Activated CD8-positive, alpha-beta memory T cell treated with anti-CD3 and anti-CD28 coated beads, Interleukin-2, amount 50 U/mL, for 4 hours (primary cell): ENCODE measurements at places on chromosomes 1 and 21.
A peak's percentile ranks its signal among the peaks of the same experiment; 100 is the strongest.

DNA sequence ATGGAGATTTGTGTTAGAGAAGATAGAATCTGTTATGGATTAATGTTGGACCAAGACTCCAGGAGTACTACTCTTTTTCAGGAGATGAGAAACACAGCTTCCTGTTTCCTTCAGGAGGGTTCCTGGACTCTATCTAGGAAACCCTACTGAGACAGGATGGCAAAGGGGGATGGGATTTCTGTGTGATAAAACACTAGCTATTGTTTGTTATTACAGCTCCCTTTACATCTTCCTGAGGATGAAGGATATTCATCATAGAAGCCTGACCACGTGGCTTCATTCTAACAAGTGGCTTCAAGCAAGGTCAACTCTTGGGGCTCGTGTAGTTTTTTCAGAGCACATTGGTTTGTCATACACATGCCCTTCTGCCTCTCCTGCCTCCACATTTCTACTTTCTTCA lies 33.3 kb downstream of the RGL1 start:
- no peak for DNase-seq

- no peak for DNase-seq
These were observed 299.8 kb upstream of the NR5A2 start for GRCh38 chr1:199727682-199728081.

DNA sequence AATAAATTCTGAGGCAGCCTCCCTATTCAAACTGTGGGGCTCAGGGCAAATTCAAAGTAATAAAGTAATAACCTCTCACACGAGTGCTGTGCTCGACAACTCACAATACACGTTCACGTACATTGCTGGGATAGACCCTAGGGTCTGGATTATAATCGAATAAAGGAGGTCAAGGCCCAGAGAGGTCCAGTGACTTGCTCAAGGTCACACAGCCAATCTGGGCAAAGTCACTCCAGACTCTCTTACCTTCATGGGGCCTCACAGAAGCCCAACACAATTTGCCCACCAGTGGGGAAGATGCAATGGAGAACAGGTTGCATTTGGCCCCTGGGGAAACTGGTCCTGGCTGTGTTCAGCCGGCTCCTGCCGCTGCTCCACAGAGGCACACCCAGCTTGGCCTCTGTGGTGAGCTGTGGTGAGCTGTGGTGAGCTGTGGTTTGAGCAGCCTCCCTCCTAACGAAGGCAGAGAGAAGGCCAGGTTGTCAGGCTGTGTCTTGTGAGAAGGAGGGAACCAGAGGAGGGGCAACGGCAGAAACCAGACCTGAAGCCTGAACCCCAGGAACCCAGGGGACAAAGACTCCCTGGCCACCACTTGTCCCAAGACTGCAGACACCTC lies 35.1 kb downstream of the NUAK2 start:
- DNase-seq = peak; percentile 47

DNA sequence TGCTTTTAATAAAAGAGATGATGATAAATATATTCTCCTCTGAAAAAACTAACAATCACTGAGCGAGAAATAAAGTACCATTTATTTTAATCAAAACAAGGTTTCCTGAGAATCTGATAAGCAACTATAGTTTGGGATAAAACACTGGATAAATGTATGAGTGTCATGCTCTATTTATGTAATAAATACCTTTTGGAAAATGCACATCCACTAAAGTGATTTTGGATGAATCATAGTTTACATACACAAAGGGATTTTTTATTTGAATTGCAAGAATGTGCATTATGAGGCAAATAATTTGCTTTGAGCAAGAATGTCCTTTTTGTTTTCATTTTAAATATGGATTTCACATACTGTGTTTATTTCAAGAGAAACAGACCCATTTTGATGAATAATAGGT lies 1483.5 kb downstream of the MRPL39 start:
- no peak for DNase-seq

- no peak for DNase-seq
These were observed 389.7 kb upstream of the RUNX1 start for GRCh38 chr21:35438643-35439404.

DNA sequence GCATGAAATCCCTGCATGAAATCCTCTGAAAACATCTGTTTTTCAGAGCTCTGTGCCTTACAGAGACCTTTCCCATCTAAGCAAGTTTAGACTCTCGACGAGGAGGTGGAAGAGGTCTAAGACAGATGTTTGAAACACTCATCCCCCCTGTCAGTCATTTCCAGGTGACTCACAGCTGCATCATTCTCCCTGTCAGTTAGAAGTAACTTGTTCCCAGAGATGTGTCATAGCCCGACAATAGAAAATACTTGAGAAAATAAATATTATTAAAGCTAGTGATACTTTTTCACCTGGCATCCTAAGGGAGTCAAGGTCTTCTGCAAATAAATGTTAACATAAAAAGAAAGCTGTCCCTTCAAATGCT lies 41.6 kb upstream of the SEC16B start:
- DNase-seq = no peak

- DNase-seq = no peak
These were observed 10.6 kb downstream of the OR2W3 start for GRCh38 chr1:247905910-247906503.

DNA sequence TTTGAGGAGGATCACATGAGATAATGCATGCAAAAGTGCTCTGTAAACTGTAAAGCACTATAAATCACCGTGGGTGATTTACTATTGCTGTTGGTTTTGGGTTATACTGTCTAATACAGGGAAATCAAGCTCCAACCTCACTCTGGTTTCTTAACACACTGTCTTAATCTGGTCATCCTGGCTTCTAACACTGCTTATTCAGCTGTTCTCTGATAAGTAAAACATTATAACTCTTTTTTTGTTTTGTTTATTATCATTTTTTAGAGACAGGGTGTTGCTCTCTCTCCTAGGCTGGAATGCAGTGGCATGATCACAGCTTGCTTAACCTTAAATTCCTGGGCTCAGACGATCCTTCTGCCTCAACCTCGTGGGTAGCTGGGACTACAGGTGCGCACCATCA lies 21.9 kb upstream of the LSM10 start:
- DNase-seq = no peak

DNA sequence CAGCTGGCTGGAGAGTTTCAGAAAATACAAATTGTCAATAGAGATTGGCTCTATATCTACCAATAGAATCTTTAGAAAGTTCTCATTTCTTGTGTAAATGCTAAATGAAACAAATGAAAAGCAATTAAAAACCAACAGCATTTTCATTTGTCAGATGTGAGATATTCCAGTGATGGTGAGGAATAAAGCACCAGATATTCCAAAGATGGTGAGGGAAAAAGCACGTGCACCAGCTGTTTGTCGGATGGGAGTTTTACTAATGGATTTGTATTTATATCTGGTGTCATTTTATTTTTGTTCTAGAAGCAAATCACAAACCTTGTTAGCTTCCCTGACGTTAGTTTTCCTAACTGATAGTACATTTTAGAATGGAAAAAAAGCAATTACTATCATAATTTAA lies 188.8 kb downstream of the PCP4 start:
- no peak for DNase-seq
